ENCODE measurements at places on chromosomes 1 and 21.
A peak's percentile ranks its signal among the peaks of the same experiment; 100 is the strongest.

- no peak for DNase-seq
Observed at GRCh38 chr1:66648901-66649595, 103.2 kb upstream of the DYNLT5 start.

DNA sequence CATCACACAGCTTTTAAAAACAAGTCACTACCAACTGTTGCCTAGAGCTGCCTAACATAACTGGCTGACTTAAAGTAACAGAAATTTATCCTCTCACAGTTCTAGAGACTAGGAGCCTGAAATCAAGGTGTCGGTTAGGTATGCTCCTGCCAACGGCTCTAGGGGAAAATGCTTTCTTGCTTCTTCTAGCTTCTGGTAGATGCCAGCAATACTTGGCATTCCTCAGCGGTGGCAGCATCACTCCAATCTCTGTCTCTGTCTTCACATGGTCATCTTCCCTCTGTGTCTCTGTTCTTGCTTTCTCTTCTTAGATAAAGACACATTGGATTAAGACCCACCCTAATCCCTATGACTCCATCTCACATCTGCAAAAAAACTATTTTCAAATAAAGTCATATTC, 51.5 kb downstream of the DMRTA2 start:
- no peak for DNase-seq

DNA sequence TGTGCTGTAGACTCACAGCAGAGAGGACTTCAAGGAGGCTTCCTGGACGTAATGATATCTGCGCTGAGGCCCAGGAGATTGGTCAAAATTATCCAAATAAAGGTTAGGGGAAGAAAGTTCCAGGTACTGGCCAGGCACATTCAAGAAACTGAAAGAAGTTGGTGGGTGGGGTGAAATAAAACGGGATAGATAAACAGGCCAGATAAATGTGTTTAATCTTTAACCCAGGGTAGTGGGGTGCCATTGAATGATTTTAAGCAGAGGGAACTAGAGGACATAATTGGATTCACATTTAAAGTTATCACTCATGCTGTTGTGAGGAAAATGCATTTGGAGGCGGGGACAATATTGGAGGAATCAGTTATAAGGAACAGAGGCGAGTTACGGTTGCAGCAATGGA, 134.7 kb downstream of the NR5A2 start:
- no peak for DNase-seq

DNA sequence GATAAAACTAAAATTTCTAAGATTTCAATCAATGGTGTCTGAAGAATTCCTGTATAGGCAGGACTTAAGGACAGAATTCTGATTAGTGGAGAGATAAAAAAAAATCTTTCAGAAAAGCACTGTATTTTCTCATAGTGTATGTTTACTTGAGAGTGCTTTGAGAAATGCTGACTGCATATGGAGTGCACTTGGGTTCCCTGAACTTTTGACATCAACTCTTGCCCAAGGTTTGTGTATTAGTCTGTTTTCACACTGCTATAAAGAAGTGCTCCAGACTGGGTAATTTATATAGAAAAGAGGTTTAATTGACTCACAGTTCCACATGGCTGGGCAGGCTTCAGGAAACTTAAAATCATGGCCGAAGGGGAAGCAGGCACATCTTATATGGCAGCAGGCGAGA, 275.0 kb downstream of the LRRC40 start:
- DNase-seq, result no peak

- no peak for DNase-seq
Observed at GRCh38 chr21:45788198-45788597, 144.7 kb downstream of the PCBP3 start.

DNA sequence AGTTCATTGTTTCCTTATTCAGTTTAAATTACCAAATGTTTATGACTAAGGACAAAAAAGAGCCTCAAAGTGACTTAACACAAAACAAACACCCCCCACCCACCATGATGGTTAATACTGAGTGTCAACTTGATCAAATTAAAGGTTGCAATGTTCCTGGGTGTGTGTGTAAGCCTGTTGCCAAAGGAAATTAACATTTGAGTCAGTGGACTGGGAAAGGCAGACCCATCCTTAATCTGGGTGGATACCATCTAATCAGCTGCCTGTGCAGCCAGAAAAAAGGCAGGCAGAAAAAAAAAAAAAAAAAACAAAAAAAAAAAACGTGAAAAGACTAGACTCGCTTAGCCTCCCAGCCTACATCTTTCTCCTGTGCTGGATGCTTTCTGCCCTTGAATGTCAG, 543.4 kb downstream of the NEGR1 start:
- DNase-seq, result no peak

GRCh38 chr1:245160288-245160687, 5.5 kb downstream of the KIF26B start:
- DNase-seq, result no peak

DNA sequence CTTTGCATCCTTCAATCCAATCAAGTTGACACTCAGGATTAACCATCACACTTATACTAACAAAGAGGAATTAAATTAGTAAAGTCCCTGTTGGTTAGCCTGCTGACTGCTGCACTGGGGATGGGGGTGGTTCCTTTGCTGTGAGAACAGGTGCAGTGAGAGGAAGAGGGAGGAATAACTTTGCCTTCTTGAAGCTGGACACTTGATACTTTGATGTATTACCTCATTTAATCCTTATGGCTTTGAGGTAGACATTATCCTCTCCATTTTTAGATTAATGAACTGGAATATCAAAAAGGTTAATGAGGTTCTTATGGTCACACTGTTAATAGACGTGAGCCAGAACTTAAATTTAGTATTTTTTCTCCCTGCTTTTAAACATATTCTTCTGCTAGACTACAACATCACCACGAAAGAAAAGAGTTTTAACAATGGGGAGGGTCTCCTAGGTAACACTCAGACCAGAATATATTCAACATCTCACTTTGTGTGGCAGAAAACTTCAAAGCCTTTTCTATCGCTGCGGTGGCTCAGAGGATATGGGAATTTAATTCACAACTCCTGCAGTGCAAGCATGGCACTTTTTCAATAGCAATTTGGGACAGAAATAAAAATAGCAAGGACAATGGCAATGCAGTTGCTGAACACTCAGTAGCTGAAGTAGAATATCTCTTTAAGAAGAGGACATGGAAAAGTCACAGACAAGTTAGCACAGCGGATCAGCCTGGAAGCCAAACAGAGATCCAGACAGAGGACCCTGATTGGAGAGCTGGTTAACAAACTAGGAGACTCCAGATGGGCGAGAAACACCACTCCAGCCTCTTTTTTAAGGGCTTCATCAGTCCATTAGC, 68.8 kb upstream of the DNAH14 start:
- no peak for DNase-seq

GRCh38 chr1:10308001-10308400, 90.9 kb upstream of the PGD start:
- peak; percentile 17 for DNase-seq

Data from GM03348 (cell line).